ENCODE measurements at places on chromosomes 5 and 9.
A peak's percentile ranks its signal among the peaks of the same experiment; 100 is the strongest.

DNA sequence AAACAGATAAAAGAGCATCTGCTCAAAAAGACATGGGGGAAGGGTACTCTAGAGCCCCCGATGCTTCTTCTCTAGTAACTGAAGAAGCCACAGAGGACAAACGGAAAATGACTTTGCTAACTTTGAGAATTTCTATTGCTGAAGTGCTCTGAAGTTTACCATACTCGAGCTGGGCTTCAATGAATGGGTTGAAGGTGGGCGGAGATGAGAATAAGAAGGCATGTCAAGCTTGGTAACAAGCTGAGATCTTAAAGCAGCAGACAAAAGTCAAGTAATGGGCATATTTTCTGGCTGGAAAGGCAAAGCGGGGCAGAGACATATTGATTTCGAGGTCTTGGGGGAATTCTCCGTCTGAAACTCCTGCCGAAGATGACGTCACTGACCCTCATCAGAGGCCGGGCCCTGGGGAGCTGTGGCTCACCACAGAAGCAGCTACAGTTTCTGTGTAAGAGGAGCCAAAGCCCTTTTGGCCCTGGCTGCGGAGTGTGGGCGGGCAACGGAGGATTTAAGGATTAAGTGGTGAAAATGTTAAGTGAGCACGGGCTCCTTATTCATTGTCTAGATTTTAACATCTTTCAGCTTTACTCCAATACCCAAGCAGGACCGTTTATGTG lies 115.8 kb upstream of the SLIT3 start:
- DNase-seq: peak; percentile 23

- peak; percentile 12 for DNase-seq
Observed at GRCh38 chr5:123545506-123545905, 33.5 kb downstream of the CSNK1G3 start.

GRCh38 chr5:163893281-163893680 lies 387.9 kb downstream of the MAT2B start:
- no peak for DNase-seq

GRCh38 chr9:131589124-131589711 lies 43.9 kb downstream of the PRRT1B start:
- no peak for DNase-seq

- no peak for DNase-seq
Observed at GRCh38 chr5:11062397-11062796, 301.4 kb upstream of the DAP start.

DNA sequence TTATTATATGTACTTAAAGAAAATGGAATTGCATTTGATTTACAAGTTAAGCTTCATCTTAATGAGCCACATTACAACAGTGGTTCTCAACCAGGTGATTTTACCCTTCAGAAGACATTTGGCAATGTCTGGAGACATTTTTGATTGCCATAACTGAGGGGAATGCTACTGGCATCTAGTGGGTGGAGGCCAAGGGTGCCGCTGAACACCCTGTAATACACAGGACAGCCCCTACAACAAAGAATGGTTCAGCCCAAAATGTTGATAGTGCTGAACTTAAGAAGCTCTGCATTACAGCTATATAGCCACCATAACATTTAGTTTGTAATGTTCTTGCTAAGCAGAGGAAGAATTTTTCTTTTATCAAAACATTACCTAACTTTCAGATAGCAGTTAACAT lies 103.1 kb downstream of the PAM start:
- DNase-seq: no peak

DNA sequence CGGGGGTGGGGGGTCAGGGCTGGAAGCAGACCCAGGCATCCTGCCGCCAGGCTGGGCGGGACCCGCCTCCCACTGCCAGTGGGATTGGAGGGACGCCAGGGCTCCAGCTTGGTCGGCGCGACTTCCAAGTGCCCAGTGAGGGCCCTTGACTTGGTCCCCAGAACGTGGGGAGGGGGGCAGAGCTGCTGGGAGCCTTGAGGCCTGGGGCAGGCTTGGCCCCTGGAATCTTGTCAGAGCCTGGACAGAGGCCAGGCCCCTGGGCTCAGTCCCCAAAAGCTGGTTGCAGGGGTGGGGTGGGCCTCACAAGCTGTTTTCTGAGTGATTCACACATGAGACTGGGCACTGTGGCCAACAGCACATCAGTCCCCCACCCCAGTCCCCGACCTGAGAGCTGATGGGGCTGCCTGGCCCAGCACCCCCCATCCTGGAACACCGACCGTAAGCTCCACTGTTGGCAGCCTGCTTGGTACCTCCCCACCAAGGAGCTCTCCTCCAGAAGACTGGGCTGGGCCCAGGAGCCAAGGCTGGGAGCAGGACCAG lies 526 bp downstream of the CLIC3 start:
- no peak for DNase-seq

GRCh38 chr5:157540707-157541446 lies 34.7 kb downstream of the ADAM19 start:
- peak; percentile 12 for DNase-seq

GRCh38 chr5:89471115-89471514 lies 588.1 kb upstream of the MEF2C start:
- DNase-seq: no peak

- DNase-seq: no peak
Observed at GRCh38 chr5:64458948-64459347, 46.9 kb upstream of the RGS7BP start.

DNA sequence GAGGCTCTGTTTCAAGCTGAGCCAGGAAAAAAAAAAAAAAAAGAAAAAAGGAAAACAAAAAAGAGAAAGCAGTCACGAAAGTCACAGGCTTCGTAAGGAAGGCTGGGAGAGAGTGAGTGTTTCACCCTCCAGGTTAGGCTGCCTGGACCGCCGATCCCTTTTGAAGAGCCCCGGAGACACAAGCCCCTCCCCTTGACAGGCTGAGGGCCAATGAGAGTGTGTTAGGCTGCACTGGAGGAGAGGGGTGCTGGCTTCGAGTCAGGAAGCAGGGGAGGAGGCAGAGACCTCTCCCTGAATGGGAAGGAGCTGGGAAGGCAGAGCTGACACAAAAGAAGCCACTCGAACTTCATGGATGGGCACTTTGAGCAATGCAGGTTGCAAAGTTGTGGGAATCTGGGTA lies at the start of gene NMUR2:
Gene NMUR2 (minus strand): TSS at position 135 of the 400 bp plus-strand sequence. CDS start 166 bp downstream, outside the sequence.
- peak; percentile 25 for DNase-seq

DNA sequence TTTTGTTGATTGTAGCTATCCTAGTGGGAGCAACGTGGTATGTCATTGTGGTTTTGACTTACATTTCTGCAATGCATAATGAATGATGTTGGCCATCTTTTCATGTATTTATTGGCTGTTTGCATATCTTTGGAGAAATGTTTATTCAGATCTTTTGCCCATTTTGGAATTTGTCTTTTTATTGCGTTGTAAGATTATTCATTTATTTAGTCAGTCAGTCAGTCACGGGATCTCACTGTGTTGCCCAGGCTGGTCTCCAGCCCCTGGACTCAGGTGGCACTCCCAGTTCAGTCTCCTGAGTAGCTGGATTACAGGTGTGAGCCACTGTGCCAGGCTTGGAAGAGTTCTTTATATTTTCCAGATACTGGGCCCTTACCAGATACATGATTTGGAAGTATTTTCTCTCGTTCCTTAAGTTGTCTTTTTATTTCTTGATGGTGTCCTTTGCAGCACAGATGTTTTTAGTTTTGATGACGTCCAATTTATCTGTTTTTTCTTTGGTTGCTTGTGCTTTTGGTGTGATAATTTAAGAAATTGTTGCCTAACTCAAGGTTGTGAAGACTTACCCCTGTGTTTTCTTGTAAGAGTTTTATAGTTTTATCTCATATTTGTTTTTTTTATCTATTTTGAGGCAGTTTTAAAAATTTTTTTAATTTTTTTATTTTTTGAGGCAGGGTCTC lies 67.1 kb downstream of the EHMT1 start:
- DNase-seq: no peak

Data from SK-N-DZ (cell line).